Stimulated activated CD8-positive, alpha-beta memory T cell treated with anti-CD3 and anti-CD28 coated beads, Interleukin-2, amount 100 ng/mL, for 48 hours (primary cell): ENCODE measurements at places on chromosomes 11 and 22.

- no peak for DNase-seq
Observed at GRCh38 chr11:124277804-124278203, 21.6 kb downstream of the OR8G5 start.

GRCh38 chr11:122717264-122717867 lies 61.8 kb downstream of the UBASH3B start:
- DNase-seq = peak; percentile 45

- DNase-seq = no peak
Observed at GRCh38 chr11:80720295-80720694, 1279.5 kb upstream of the TENM4 start.

DNA sequence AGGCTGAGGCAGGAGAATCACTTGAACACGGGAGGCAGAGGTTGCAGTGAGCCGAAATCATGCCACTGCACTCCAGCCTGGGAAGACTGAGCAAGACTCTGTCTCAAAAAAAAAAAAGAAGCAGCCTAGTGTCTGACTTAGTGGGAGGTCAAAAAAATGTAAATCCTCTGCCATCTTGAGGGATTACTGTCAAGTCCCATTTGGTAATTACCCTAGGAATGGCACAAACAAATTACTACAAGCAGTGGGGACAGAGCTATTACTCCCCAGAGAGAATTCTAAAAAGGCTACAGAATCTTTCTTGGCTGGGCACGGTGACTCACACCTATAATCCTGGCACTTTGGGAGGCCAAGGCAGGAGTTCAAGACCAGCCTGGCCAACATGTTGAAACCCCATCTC lies 3.8 kb downstream of the SERPING1 start:
- DNase-seq = no peak

DNA sequence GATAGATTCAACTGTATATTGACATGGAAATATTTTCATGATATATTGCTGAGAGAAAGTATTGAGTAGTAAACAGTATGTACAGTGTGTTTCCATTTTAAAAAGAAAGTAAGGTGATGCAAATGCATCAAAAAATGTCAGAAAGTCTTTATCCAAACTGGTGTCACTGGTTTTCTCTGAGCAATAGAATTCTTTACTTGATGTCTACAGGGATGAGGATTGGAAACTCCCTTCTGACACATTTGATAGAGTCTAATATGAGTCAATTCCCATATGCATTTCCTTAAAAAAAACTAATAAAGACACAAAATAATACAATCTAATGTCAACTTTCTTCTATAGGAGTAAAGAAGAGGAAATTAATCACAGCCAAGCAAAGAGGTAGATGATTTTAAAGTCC lies 18.3 kb upstream of the CCDC179 start:
- no peak for DNase-seq

DNA sequence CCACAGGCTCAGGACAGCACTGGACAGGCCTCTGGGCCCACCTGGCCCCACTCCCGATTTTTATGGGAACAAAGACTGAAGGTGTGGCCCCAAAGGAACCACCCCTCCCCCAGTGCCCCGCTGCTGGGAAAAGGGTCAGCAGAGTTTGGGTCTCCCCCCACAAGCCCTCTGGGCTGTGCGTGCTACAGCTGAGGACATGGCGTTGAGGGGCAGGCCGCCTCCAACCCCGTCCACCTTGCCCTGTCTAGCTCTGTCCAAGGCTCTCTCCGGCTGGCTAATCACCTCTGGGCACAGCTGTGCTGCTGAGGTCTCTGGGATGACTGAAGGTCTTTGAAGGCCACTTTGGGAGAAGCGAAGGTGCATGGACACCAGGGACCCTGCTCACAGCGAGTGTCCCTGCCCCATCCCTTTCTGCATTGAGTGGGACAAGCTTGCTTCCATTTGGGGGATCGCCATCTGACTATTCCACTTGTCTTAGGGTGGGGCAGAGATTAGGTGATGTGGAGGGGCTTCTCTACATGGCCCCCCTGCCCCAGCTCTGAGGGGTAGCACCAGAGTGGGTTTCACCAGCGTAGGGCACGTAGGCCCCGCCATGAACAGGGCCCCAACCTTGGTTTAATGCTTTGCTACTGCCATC lies 6.5 kb downstream of the ASCL2 start:
- DNase-seq = no peak

DNA sequence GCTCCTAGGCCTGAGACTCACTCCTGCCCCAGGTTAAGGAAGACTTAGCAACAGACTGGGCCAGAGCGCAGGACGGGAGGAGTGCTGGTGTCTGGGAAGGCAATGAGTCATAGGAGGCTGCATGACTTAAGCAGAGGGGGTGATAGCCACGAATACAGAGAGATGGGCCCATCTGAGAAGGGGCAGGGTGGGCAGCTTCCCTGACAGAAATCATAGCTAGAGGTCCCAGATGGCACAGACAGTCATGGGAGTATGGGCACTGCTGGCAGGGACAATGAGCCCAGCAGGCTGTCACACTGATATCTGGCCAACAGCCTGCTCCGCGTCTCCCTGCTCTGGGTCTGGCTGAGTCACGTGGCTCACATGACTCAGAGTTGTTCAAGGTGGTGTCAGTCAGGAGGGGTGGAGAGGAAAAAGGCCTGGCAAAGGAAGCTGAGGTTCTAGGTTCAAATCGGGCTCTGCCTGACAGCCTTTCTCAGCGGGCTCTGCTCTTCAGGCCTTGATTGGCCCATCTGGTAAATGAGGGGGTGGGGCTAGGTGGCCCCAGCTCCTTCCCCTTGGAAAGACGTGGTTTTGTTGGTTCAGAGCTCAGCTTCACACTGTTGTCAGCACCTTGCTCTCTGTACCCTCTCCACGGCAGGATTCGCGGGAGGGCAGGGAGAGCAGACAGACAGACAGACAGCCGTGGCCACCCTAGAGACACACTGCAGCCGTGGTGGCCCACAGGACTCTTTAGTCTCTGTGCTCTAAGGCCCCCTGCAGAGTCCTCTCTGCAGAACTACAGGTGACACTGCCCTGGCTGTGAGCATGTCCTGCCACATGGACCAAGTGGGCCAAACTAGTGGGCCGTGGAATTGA lies 47.8 kb downstream of the DBX1 start:
- no peak for DNase-seq

DNA sequence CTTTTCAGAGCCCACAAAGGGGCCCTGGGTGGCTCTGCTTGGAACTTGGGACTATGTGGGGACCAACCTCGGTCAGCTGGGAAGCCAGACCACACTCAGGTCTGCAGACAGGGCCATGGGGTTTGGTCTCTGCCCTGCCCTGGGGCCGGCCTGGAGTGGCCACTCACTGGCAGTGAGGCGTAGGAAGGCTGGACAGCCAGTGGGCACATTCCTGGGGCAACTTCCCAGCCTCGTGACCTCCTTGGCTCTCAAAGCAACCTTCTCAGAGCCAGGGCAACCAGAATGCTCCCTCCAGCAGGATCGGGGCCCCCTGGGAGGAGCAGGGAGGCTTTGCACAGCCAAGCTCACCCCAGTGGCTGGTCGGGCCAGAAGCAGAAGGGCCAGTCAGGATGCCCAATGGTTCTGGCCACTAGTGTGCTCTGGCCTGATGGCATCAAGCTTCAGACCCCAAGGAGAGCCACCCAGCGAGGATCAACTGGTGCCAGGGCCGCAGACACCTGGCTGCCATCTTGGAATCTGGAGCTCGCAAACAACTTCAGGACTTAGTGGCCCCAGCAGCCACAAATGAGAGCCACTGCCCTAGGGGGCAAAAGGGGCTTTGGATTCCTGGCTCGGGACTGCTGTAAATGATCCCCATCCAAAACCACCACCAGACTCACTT lies 87.1 kb downstream of the MYEOV start:
- no peak for DNase-seq

- no peak for DNase-seq
Observed at GRCh38 chr11:70568814-70569617, 170.7 kb downstream of the CTTN start.

DNA sequence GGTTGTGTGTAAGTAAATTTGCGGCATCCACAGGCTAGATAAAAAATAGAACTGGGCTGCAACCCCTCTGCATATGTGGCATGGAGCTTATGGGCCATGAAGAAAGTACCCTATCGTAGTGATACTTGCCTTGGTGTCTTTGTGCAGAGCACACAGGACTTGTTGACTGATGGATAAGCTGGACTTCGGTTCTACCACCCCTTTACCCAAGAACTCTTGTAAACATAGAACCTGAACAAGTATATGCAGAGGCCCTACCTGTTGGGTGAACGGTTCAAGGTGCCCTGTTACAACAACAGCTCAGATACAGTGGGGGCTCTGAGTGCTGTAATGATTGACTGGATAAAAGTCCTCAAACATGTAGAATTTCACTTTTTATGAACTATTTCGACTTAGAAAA lies 3.0 kb upstream of the LGR4 start:
- DNase-seq = no peak

GRCh38 chr22:44276706-44277356 lies 35.9 kb downstream of the SHISAL1 start:
- DNase-seq = no peak

- DNase-seq = peak; percentile 42
Observed at GRCh38 chr11:2166091-2166851, 5.3 kb upstream of the INS start.

GRCh38 chr11:119912229-119912628 lies 183.2 kb upstream of the NECTIN1 start:
- DNase-seq = no peak

DNA sequence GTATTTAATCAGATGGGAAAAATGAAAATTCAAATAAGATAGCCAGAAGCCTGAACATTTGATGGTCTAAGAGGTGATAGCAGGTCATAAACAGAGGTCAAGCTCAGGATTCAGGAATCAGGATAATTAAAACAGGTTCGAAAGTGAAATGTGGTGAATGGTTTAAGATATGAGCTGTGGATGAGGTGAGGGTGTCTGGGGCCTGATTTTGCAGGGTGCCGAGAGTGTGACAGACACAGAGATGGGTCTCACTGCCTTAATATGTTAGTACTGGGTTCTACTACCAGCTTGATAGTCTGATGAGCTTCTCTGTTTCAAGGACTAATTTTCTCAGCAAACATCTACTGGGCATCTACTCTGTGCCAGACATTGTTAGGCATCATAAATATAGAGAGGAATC lies 19.9 kb upstream of the EMSY start:
- no peak for DNase-seq

DNA sequence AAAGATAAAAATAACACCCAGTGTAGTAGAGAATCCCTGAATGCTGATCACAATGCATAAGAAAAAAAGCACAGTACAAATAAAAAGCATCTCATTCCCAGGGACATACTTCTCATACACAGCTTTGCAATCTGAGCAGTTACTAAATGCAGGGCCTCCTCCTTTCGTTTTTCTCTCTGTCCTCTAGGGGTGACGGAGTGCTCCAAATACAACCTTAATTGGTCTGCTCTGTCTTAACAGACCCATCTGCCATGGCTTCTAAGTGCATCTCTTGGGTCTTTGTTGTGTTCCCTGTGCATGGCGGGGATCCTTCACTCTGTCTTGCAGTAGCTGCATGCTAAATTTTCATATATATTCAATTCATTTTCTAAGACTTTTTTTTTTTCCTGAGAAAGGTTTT lies 1114.2 kb upstream of the RAG2 start:
- DNase-seq = no peak

- DNase-seq = no peak
Observed at GRCh38 chr22:32744176-32744959, 57.1 kb upstream of the TIMP3 start.

DNA sequence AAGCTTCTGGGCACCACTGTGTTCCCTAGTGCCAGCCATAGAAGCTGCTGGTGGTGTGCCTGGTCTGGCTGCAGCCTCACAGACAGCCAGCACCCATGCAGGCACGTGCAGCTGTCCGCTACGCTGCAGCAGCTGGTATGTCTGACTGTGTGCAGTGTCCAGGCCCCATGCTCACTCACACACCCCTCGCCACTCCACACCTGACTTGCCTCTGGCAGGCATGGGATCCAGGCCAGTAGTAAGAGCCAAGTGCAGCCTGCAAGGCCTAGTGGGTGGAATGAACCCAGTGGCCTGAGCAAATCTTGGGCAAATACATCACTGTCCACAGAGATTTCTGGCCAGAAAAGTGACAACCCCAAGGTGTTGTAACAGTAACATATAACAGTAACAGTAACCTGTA lies 111.9 kb downstream of the ARHGAP20 start:
- no peak for DNase-seq

DNA sequence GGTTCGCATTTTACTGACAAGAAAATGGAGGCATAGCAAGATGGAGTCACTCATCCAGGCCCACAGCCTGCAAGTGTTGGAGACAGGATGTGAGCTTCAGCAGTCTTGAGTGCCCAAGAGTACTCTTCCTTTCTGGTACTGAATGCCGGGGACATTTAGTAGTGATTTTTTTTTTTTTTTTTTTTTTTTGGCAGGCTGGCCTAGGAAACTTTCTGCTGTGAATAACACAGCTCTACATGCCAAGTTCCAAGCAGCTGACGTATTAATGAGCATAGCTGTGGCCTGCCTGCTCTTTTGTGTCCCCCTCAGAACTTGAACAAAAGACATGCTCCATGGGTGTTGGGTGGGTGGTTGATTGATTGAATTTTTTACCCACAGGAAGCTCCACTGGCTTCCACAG lies 195.5 kb upstream of the CADM1 start:
- no peak for DNase-seq

- no peak for DNase-seq
Observed at GRCh38 chr11:45860764-45861510, 13.7 kb downstream of the CRY2 start.

DNA sequence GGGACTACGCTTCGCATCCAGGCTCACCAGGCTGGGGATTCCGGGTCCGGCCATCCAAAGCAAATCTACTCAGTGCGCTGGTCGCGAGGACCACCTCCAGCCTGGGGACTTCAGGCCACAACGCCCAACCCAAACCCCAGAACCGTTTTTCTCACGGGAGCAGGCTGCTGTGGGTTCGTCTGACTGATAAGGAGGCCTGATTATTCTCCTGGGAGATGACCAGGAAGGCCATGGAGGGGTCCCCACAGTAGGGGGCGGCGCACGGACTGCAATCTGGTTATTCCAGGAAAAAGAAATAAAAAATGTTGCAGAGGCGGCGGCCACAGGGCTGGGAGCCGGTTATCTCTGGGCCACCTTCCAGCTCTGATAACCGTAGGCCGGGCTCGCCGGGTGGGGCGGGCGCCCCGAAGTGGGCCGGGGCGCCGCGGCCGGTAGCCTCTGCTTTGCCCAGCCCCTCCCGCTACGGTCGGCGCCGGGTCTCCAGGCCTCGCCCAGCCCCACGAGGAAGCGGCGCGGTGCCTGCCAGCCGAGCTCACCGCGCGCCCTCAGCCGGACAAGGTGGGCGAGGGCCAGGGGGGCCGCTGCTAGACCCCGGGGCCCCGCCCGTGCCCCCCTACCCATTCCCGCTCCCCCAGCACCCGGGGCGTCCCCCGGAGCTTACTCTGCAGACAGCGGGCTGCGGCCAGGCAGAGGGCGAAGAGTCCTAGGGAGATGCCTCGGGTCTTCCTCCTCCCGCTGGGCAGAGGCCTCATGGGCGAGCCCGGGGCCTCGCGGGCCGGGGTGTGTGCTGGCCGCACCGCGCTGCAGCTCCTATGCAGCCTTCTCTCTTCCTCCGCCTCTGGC lies 446 bp downstream of the VSTM5 start:
- DNase-seq = no peak

- no peak for DNase-seq
Observed at GRCh38 chr22:29156507-29156906, 49.2 kb upstream of the EMID1 start.

DNA sequence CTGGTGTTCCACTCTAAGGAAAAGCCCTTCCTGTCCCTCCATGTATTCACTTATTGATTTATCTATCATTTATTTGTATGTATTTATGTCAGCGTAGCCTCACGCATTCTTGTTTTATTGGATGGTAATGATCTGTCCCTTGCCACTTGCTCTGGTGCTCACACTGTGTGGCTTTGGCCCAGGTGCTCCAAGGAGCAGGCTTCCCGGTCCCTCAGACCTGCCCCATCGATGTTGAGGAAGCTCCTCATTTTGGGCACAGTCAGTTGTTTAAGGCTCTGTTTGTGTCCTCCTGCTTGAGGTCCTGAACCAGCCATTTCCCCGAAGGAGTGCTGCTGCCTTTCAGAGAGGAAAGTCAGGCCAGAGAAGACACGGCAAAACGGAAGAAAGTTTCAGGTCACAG lies 1485.4 kb downstream of the TBC1D22A start:
- no peak for DNase-seq
